ENCODE measurements at places on chromosomes 16 and 17.
A peak's percentile ranks its signal among the peaks of the same experiment; 100 is the strongest.

DNA sequence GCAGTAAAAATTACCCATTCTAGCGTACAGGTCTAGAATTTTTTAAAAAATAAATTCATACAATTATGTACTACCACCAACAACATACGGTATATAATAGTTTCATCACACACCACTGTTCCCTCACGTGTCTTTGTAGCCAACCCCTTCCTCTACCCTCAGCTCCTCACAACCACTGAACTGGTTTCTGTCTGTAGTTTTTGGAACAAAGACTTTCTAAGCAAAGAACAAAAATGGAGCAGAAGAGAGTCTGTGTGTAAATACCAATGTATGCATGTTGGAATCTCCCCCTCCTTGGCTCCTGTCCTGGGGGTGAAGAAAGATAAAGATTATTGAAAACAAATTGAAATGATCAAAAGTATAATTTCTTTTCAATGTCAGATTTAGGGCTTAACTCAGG, 31.9 kb upstream of the CCR7 start:
- DNase-seq: no peak

GRCh38 chr16:84965428-84966415, 45.6 kb downstream of the ZDHHC7 start:
- no peak for DNase-seq

DNA sequence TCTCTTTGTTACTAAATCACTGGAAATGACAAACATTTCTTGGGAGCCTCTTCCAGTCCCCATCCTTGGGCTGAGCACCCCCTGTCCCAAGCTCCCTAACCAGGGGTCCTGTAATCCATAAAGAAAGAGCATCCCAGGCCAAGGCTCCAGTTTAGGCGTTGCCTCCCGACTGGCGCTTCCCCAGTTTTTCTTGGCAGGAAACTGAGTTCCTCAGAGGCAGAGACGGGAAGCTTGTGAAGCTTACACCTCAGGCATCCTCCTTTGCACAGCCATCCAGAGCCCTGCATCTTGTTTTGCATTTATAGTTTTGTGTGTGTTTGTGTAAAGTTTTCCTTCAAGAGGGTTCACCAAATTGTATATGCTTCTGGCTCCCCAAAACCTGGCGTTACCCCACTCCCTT, 7.1 kb downstream of the COPZ2 start:
- no peak for DNase-seq

DNA sequence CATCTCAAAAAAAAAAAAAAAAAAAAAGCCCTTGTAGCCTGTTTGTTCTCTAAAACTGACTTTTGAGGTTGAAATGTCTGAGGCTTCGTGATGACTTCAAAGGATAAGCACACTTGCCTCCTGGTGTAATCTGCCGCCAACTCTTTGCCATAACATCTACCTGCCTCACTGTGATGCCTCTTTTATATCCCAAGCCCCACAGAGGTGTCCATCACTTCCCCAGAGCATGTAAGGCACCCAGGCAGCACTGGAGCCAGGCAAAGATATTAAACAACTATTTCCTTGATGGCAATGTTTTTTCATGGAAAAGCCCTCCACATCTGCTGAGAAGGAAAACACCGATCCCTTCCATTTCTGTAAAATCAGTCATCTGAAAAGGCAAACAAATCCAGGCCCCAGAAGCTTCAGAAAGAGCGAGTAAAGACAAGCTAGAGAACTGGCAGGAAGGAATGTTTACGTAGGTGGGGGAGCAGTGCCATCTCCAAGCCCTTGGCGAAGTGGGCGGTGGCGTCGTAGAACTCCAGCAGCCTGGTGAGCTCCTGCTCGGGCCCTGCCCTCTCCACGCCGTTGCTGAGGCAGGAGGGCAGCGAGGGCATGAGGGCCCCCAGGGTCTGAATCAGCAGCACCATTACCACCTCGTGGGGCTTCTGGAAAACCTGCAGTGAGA, 28.6 kb downstream of the COG7 start:
- no peak for DNase-seq

DNA sequence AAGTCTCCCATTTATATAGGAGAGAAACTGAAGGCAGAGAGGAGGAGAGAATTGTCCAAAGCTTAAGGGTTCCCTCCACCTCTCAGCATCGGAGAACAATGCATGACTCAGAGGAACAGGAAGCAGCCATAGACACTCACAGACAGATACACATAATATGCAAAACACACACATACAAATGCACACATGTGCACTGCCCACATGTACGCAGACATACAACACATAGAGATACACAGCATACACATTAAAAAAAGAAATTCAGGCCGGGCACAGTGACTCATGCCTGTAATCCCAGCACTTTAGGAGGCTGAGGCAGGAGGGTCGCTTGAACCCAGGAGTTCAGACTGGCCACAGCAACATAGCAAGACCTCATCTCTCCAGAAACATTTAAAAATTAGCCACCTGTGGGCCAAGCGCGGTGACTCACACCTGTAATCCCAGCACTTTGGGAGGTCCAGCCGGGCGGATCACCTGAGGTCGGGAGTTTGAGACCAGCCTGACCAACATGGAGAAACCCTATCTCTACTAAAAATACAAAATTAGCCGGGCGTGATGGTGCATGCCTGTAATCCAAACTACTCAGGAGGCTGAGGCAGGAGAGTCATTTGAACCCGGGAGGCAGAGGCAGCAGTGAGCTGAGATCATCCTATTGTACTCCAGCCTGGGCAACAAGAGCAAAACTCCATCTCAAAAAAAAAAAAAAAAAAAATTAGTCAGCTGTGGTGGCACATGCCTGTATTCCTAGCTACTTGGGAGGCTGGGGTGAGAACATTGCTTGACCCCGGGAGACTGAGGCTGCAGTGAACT, 11.3 kb downstream of the ERAL1 start:
- peak; percentile 32 for DNase-seq

DNA sequence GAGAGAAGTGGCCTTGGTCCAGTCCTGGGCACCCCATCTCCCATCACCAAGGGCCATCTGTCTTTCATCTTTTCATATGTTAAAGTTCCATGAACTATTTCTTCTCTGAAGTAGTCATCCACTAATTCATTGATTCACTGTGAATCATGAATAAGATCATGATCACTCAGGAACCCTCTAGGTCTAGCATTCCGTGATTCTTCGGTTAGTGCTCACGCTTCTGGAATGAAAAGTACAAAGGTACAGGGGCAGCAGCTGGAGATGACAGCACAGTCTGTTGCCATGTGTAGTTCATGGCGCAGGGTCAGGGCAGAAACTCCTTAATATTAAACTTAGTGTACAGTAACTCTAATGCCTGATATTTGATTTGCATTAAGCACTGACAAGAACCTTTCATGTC, 127.1 kb downstream of the CDH13 start:
- peak; percentile 63 for DNase-seq

DNA sequence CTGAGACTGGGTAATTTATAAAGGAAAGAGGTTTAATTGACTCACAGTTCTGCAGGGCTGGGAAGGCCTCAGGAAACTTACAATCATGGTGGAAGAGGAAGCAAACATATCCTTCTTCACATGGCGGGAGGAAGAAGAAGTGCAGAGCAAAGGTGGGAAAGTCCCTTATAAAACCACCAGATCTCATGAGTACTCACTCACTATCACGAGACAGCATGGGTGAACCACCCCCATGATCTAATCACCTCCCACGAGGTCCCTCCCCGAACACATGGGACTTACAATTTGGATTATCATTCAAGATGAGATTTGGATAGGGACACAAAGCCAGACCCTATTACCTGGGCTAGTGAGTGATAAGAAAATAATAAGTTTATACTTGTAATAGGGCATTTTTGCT, 70.6 kb upstream of the HS3ST2 start:
- no peak for DNase-seq

GRCh38 chr17:27293359-27293897, 486 bp upstream of the WSB1 start:
- DNase-seq: no peak

GRCh38 chr17:42441371-42442195, 17.1 kb upstream of the ATP6V0A1 start:
- no peak for DNase-seq

DNA sequence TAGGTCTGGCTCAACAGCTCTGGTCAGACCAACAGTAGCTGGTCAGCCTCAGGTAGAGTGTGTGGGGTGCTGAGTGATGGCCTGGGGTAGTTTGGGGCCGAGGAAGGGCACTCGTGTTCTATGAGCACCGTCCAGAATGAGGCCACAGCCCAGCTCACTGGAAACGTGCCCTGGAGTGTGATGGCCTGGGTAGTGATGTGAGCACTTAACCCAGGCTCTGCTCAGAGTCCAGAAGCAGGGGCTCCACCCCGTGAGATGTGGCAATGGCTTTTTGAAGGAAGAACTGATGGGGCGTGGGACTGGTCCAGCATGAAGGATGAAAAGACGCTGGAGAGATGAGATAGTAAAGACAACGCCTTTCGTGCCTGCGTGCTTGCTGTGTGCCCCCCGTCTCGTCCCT, 35.3 kb downstream of the NTN1 start:
- DNase-seq: no peak

DNA sequence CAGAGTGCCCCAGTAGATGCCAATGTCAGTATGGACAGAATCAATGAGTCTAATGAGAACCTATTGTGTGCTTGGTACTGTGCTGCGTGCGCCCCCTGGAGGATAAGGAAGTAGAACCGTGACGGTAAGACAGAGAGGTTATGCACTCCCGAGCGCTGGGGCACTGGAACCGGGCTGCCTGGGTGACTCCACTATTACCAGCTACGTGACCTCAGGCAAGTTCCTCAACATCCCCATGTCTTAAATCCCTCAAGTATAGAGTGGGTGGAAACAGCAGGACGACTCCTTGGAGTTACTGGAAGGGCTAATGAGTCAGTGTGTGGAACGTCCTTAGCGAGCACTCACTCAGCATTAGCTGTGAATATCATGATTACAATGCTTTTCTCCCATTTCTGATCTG, 16.2 kb downstream of the CHST4 start:
- DNase-seq: peak; percentile 33

DNA sequence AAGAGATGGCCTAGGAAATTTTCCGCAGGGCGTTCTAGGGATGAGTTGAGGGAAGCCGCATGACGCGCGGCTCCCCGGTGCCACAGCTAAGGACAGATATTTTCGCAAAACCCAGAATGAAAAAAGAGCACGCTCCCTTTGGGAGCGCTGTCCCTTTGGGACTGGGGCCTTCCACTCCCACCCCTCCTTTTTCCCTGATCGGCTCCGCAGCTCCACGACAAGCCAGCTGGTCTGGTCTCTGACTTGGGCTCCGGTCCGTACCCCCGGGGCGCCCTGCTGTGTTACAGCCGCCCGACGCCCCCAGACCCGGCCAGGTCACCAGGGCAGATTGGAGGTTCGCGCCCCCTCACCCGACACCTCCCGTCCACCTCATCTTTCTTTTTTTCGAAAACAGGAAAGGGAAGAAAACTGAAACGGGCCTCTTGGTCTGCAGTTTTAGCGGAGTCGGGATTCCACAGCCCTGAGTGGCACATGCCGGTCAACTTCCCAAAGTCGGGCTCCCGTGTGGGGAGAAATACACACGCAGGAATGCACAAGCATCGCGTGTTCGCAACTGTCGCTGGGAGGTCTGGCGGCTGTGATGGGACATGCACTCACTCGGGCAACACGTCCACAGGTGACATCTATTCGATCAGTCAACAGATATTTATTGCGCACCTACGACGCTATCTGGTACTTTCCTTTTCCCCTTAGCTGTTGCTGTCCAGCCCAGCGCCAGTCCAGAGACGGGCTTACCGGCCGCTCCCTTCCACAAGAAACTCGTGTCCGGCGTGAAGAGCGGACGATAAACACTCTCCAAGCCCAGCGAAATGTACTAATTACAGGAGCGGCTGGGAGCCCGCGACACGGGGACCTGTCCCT, 3.9 kb upstream of the SOX9 start:
- no peak for DNase-seq

DNA sequence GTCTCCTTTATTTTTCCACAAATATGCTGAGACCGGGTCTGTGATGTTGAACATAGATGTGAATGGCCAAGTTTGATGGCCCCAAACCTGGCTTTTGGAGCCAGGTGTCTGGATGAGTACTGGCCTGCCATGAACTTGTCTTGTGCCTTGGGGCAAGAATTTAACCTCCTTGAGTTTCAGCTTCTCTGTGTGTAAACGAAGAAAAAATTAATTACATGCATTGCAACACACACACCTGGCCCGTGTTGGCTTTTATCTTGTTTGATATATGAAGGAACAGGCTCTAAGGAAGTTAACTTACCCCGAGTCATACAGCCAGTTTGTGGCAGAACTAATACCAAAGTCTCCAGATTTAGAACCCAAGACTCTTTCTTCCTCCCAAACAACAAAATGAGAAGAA, 13.1 kb downstream of the FBXO39 start:
- no peak for DNase-seq

GRCh38 chr17:12667299-12667958, 1.7 kb downstream of the MYOCD start:
- peak; percentile 42 for DNase-seq

GRCh38 chr17:80501741-80502577, 25.6 kb upstream of the NPTX1 start:
- DNase-seq: peak; percentile 77

GRCh38 chr17:63735691-63736090, 5.9 kb downstream of the STRADA start:
- DNase-seq: no peak

DNA sequence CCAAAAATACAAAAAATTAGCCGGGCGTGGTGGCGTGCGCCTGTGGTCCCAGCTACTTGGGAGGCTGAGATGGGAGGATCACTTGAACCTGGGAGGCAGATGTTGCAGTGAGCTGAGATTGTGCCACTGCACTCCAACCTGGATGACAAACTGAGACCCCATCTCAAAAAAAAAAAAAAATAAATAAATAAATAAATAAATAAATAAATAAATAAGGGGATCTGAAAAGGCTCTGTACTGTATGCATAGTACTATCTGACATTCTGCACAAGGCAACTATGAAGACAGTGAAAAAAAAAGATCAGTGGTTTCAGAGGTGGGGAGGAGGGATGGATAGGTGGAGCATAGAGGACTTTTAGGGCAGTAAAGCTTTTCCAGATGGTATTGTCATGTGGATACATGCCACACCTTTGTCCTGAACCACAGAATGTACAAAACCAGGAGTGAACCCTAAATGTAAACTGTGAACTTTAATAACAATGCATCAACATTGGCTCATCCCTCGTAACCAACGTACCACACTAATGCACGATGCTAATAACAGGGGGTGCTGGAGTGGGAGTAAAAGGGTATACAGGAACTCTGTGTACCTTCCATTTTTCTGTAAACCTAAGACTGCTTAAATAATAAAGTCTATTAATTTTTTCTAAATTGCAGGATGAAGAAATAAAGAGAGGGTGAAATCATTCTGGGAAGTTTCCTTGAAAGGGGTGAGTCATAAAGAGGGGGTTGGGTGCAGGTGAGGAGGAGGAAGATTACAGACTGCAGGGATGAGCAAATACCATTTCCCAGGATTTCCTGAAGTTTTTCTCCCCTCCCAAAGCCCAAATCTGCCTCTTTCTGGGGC, 155.8 kb upstream of the SDK2 start:
- no peak for DNase-seq

DNA sequence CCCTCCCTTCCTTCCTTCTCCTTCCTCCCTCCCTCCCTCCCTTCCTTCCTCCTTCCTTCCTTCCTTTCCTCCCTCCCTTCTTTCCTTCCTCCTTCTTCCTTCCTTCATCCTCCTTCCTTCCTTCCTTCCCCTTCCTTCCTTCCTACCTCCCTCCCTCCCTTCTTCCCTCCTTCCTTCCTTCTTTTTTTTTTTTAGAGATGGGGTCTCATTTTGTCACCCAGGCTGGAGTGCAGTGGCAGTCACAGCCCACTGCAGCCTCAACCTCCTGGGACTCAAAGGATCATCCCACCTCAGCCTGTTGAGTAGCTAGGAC, 44.6 kb downstream of the COX4I1 start:
- DNase-seq: no peak

GRCh38 chr17:15106540-15106939, 158.6 kb downstream of the PMP22 start:
- DNase-seq: no peak
